ENCODE measurements at places on chromosomes 4 and X. TPM values are rescaled to one million over a fixed set of nuclear protein-coding genes. Genes with fewer than 3 reads are reported as not detected.

ALB gene
- 0.34 TPM for total RNA-seq

ABLIM2 gene
- total RNA-seq = under 0.01 TPM

DAPP1 gene
- not detected for total RNA-seq

SPIN2A gene
- total RNA-seq = 0.15 TPM

C4orf50 gene
- not detected for total RNA-seq

MGAT4D gene
- total RNA-seq = not detected

TNMD gene
- not detected for total RNA-seq

RAB39B gene
- 0.59 TPM for total RNA-seq

RHOXF1 gene
- not detected for total RNA-seq

WDFY3 gene
- total RNA-seq = 21.2 TPM

FGG gene
- not detected for total RNA-seq

PCSK1N gene
- 0.17 TPM for total RNA-seq

UGT2B10 gene
- not detected for total RNA-seq

GK2 gene
- not detected for total RNA-seq

TLL1 gene
- under 0.01 TPM for total RNA-seq

GYPE gene
- total RNA-seq = 0.74 TPM

DCK gene
- 15.3 TPM for total RNA-seq

LDB2 gene
- total RNA-seq = 3.9 TPM

AREG gene
- total RNA-seq = 10.0 TPM

NPY5R gene
- total RNA-seq = not detected

SPANXC gene
- not detected for total RNA-seq

FAM236B gene
- not detected for total RNA-seq

MTNR1A gene
- not detected for total RNA-seq

PROM1 gene
- 0.17 TPM for total RNA-seq

RAP1GDS1 gene
- total RNA-seq = 49.3 TPM

C4orf36 gene
- 2.7 TPM for total RNA-seq

EDA gene
- 0.34 TPM for total RNA-seq

FGD1 gene
- 10.4 TPM for total RNA-seq

GUF1 gene
- 10.4 TPM for total RNA-seq

ARHGAP36 gene
- not detected for total RNA-seq

GAGE13 gene
- total RNA-seq = not detected

SSX4B gene
- not detected for total RNA-seq

Measured in bronchus fibroblast of lung (primary cell).